ENCODE measurements at places on chromosomes 11 and 22.

DNA sequence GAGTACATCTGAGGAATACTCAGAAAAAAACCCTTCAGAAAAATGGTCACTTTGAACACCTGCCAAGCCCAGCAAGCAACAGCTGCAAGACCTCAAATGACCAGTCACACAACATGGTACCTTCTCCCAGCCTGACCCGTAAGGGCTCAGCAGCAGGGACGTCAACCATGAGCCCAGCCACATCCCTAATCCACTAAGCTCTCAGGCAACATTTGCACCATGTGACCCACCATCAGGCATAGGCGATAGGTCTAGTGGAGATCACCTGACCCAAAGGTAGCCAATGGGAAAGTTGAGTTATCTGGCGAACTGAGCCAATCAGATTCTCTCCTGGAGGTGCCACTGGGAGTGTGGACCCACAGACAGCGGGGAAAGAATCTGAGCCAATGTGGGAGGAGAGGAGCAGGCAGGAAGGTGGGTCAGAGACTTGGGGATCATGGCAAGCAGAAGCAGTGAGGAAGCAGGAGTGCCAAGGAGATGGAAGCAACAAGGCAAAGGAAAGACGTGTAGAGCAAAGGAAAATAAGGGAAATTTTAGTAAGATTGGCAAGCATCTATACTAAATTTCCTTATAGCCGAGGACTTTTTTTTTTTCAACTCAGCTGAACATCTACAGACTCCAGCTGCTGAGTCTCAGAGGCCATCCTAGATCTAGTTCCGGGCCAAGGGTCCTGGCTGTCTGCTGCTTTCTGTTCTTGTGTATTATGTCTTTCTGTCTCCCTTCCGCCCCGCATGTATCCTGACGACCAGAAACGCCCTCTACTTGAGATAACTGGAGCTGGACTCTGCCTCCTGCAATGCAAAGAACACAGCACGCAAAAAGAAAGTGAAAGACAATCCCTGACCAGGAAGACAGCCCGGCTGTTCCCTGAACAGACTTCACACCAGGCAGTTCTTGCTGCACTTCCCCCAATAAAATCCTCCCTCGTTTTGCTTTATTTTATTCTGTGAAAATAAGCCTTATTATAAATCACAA lies 11.0 kb upstream of the PLAAT2 start:
- no peak for DNase-seq

DNA sequence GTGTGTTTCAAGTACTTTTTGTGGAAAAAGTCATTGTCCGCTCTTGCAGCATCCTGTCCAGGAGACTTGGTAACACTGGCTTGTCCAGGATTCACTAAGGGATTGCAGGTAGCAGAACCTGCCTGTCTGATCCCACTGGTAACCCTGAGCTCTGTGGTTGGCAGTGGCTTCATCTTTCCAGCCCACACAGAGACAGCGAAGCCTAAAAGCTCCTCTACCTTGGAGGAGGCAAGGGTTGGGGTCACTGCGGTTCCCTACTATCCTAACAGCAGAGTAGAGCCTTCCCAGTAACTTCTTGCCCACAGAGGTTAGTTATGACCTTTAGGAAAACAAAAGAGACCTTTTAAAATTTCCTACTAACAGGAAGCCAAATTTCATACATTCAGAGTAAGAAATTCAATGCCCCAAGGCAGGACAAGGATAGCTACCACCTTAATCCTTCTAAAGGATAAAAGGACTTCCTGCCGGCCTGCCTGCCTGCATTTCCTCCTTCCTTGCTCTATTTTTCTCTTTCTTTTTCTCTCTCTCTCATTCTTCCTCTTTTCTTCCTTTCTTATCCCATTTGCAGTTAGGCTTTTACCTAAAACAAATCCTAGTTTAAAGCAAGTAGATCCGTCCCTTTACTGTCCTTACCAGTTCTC lies 8.4 kb upstream of the RCN1 start:
- no peak for DNase-seq

GRCh38 chr11:109856928-109857327 lies 236.3 kb upstream of the ZC3H12C start:
- DNase-seq, result no peak

- DNase-seq, result no peak
Measured at GRCh38 chr11:94956963-94957362, 16.4 kb downstream of the CWC15 start.

GRCh38 chr11:78684377-78684776 lies 109.7 kb upstream of the NARS2 start:
- DNase-seq, result no peak

- no peak for DNase-seq
Measured at GRCh38 chr11:129408865-129409444, 33.3 kb downstream of the BARX2 start.

DNA sequence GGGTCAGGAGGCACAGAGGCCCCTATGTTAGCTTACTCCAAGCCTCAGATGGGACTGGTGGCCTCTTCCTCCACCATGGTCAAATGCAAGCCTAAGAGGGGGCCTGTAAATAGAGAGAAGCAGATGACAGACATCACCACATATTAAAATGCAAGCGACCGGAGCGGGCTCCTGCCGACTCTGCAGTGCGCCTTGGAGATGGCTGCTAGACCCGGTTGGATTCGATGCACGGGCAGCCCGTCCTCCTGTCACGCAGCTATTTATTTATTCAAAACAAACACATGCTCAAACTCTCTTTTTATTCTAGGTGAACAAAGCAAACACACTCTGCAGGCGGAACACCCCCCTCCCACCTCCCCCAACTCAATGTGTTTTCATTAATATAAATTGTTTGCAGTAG lies 208.0 kb downstream of the DSCAML1 start:
- DNase-seq, result peak; percentile 68

GRCh38 chr22:22700631-22701030 lies 56.2 kb downstream of the GGTLC2 start:
- no peak for DNase-seq

DNA sequence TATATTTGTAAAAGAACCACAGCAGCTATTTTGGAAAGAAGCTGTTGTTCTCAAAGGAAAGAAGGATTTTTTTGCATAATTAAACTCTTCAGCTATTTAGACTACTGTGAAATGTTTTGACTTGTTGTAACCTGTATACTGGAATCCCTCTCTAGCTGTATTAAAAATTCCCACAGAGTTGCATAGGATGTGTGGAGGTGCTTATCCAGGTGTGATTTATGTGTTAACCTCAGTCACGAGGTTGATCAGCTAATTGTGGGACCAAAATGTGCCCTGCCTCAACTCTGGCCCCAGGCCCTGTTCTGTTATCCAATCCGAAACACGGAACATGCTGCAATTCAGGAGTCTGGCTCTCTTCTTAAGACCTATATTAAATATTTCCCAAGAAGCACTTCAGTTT lies 70.1 kb downstream of the LIF start:
- no peak for DNase-seq
